ENCODE measurements at places on chromosomes 3 and 15.

DNA sequence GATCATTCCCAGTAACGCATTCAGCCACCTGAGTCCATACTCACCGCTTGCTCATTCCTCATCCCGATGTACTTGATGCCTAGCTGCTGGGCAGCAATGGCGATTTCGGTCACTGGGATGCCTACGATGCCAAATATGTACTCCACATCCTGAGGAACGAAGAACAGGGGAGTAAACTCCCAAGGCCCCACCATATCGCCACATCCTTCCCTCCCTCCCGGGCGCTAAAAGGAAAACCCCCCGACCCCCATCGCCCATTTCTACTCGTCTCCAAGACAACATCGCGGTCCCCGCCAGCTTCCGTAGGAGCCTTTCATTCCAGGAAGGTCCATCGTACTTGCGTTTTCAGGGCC, 347 bp downstream of the HACL1 start:
- DNase-seq: no peak

DNA sequence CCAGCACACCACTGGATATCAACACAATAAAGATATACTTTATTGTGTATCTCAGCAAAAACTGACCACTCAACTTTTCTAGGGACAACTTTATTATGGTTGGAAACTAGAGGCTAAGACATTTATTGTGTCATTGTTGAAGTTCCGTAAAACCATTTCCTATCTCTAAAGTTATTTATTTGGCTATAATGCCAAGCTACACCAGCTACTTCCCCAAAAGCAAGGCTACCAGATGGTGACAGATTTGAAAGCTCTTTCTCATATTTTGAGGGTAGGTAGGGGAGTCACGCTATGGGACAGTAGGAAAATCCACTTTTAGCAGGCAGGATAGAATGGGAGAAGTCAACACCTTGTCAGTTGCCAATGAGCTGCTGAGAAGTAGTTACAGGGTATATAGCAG, 834.6 kb upstream of the CFAP20DC start:
- no peak for DNase-seq

- no peak for DNase-seq
Measured at GRCh38 chr15:80581976-80582375, 113.1 kb upstream of the ABHD17C start.

GRCh38 chr3:30477149-30477921, 129.1 kb upstream of the TGFBR2 start:
- peak; percentile 16 for DNase-seq

DNA sequence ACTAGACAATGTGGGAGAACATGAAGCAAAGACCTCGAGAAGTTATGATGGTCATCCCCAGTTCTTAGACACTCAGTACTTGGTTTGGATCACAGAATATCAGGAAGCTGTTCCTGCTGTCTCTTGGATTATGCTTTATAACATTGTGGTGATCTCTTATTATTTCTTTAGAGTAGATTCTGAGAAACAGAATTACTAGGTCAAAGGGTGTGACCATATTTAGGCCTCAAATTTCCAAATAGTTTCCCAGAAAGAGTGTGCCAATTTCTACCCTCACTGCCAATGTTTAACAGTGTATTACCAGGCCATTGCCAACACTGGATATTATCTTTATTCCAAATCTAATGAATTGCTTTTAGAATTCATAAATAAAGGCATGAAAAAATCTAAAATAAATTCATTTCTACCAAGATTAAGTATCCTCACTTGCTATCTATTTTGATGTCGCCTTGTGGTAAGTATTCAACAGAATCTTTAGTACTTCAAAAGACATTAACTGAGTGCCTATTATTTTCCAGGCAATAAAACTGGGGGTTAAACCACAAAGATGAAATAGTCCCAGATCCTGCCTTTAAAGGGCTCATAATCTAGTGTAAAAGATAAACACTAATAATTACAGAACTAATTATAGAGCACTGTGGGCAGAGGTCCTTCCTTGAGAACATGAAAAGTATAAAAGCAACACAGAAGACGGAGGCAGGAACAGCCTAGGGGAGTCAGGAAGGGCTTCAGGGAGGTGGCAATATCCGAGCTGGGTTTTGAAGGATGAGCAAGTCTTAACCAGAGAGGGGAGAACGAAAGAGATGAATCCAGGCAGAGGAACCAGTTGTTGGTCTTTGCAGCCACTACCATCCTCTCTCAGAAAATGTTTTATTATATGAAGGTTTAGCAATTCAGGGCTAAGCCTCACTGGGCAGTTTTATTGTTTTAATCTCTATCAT, 86.8 kb downstream of the IGF2BP2 start:
- no peak for DNase-seq

DNA sequence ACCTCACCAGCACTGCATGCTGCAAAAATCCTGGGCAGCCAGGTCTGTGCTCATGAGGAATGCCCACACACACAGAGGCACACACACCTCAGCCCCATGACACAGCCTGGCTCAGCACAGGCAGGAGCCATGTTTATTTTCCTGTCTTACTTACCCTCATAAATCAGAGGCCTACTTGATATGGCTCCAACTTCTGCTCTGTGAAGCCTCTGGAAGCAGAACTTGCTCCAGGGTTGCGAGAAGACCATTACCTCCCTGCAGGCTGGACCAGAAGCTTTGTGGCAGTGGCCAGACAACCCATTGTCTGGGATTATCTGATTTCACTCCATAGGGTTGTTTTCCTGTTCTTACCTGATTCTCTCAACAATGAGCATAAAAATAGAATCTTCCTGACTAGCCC, 43.8 kb upstream of the CMTM8 start:
- DNase-seq: no peak

- no peak for DNase-seq
Measured at GRCh38 chr3:12024959-12025570, 20.9 kb downstream of the SYN2 start.

GRCh38 chr3:194572944-194573491, 60.2 kb downstream of the TMEM44 start:
- no peak for DNase-seq

- DNase-seq: no peak
Measured at GRCh38 chr3:107269136-107269535, 108.1 kb upstream of the CCDC54 start.

GRCh38 chr15:22918056-22918455, 62.1 kb downstream of the CYFIP1 start:
- no peak for DNase-seq

- no peak for DNase-seq
Measured at GRCh38 chr3:131602011-131602779, 99.4 kb upstream of the MRPL3 start.

DNA sequence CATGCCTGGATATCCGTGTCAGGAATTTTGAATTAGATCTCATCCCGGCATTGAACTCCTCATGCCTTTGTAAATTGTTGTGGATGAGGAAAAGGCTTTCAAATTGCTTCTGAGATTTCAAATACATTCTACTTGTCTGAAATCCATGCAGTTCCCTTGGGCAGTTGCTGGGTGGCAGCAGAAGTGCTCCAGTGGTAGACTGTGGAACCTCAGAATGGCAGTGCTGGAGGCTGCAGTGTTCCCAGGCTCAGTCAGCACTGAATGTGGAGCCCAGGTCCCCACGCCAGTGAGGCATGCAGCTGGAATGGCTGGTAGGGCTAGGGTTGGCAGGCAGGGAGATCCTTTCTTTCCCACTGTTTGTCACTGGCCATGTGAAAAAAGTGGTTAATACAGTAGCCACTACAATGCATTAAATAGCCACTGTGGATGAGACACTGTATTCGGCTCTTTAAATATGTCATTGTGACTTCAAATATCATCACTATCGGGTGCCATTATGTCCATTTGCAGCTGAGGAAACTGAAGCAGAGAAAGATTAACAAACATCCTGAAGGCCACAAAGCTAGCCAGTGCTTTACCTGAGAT, 98.6 kb downstream of the TPRG1 start:
- peak; percentile 76 for DNase-seq

DNA sequence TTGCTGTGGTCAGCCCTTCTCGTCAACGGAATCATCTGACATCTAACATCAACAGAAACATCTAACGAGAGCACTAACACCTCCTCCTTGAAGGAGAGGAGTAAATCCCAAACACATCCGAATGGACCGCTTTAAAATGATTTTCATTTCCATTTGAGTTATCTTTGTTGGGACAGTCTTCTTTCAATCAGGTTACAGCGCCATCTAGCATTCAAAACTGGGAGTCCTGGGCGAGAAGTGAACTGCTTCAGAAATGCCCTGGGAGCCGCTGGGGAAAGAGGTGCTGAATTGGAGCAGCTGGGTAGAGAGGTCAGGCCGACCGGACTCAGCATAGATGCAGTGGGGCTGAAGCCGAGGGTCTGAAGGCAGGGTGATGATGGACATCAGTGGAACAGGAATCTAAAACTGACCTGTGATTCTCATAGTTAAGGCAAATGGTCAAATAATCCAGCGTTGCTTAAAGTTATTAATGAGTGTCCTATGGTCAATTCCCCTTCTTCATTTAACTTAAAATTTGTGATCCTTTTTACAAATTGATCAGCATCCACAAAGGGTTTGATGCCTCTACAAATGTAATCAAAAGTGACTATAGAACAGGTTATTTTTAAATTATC, 170.0 kb upstream of the NDN start:
- peak; percentile 83 for DNase-seq

GRCh38 chr3:151926956-151927355, 53.5 kb downstream of the SUCNR1 start:
- no peak for DNase-seq

DNA sequence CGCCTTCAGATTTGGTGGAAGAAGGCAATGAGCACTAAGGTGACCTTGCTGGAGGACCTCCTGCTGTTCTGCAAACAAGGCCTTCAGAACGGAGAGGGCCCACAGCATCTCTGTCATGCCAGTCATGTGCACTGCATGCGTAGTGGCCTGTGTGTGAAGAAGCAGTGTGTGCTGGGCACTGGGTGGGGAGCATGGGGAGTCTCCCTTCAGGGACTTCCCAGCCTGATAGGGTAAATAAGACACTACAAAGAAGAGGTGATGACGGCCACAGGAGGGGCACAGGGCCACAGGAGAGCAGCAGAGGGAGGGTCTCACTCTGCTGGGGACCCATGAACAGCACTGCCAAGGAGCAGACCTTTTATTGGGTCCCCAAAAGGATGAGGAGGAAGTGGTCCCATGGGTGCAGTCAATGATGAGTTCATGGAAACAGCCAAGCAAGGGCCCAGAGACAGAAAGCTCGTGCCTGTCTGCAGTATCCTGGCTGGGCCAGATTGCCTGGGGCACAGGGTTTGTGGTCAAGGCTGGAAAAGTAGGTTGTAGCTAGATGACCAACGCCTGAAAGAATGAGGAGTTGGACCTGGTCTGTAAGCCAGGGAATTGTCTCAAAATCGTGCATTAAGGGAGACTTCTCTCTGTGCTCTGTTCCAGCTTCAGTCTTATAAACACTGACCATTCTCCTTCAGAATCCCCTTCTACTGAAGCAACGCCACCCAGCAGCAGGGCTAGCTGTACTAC, 67.8 kb upstream of the SEC61A1 start:
- DNase-seq: no peak

DNA sequence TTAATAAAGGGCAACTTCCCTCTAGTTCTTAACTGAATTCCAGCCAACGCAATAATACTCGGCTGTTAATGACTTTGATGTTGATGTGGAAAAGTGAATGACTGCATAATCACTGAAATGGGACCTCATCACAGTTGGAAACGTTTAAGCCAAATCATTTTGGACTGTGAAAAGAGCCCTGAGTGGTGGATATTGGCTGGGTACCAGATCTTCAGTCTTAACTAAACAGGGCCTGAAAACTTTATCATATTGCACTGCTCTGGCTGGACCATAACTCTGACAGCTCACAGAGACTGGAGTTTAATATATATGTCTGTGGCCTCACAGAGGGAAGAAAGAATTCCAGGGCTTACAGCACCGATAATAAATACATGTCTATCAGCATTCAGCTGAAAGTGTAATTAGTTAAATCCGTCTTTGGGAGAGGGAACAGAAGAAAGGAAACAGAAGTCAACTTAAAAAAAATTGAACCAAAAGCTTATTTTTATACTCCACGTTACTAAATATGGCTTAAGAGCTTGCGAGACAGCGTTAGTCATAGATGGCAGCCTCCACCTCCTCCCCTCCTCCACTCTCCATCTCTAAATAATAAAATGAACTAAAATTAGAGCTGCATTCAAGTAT, 222.3 kb upstream of the CDIN1 start:
- no peak for DNase-seq

- no peak for DNase-seq
Measured at GRCh38 chr3:117527346-117527745, 817.8 kb downstream of the TUSC7 start.

DNA sequence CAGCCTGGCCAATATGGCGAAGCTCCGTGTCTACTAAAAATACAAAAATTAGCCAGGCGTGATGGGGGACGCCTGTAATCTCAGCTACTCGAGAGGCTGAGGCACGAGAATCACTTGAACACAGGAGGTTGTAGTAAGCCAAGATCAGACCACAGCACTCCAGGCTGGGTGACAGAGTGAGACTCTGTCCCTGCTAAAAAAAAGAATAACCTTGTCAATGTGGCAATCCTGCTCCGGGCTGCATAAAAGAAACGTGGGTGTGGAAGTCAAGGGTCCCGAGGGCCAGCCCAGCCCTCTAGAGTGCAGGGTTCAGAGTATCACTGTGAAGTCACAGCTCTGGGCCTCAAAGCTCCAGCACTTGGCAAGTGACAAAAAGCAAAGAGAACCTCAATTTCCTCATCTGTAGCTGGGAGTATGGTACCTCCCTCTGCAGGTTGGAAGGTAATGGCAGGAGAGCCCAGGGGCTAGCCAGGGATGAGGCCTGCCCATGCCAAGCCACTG, 73.5 kb upstream of the IQSEC1 start:
- no peak for DNase-seq

DNA sequence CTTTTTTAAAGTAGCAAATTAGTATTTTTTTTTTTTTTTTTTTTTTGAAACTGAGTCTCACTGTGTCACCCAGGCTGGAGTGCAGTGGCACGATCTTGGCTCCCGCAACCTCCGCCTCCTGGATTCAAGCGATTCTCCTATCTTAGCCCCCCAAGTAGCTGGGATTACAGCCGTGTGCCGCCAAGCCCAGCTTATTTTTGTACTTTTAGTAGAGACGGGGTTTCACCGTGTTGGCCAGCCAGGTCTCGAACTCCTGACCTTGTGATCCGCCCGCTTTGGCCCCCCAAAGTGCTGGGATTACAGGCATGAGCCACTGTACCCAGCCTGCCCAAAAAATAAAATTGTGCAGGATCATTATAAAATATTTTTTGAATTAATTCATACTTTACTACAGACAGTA, 272.2 kb upstream of the UBE2E1 start:
- no peak for DNase-seq

Data from SK-MEL-5 (cell line).